ENCODE measurements at places on chromosomes 1 and 21.
A peak's percentile ranks its signal among the peaks of the same experiment; 100 is the strongest.

- H3K27ac ChIP-seq = no peak overlapping the region
- H3K36me3 ChIP-seq = no peaks in the 10 kb centered on the region
- no peak overlapping the region for H3K4me3 ChIP-seq
- peaks cover 5% of the 10 kb centered on the region for H3K4me1 ChIP-seq
- DNase-seq = no peak
- H3K27me3 ChIP-seq = peaks cover 65% of the 10 kb centered on the region
Measured at GRCh38 chr1:76866566-76866965, 714 bp upstream of the ST6GALNAC5 start.

- H3K4me1 ChIP-seq = no peaks in the 10 kb centered on the region
- DNase-seq = no peak
- H3K27ac ChIP-seq = no peak overlapping the region
- H3K4me3 ChIP-seq = no peak overlapping the region
- H3K36me3 ChIP-seq = peaks cover 10% of the 10 kb centered on the region
Measured at GRCh38 chr1:125065821-125066180, 3881.0 kb downstream of the SRGAP2C start.

DNA sequence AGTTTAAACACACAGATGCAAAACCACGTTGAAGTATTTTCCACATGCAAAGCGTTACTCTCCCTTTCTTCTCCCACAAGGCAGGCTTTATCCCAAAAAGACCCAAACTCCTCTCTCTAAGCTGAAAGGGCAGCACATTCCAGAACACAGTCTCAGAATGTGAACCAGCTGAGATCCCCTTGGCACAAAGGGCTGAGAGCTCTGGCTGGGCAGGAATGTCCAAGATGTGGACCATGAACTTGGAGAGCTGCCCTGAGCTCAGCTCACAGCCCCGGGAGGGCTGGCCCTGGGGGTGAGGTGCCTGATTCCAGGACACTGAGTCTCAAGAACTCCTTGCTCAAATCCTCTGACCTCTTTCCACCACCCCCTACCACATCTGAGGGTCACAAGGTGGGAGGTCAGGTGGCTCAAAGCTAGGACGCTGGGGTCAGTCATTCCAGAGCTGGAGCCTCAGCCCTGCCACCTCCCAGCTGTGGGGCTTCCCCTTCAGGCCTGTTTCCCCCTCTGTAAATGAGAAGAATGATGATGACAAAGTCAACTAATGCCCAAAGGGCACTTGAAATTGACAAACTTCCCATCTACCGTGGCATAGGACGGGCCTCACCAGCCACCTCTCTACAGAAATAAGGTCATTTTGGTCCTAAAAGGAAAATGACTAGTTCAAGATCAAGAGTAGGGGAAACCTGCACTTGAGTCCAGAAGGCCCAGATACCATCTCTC, 11.5 kb downstream of the ALDH4A1 start:
- no peaks in the 10 kb centered on the region for H3K27me3 ChIP-seq
- H3K36me3 ChIP-seq = no peaks in the 10 kb centered on the region
- no peak overlapping the region for H3K4me3 ChIP-seq
- no peak for DNase-seq

- no peak overlapping the region for H3K4me3 ChIP-seq
- no peak overlapping the region for H3K27ac ChIP-seq
- H3K36me3 ChIP-seq = no peaks in the 10 kb centered on the region
- no peak for DNase-seq
- no peaks in the 10 kb centered on the region for H3K4me1 ChIP-seq
Measured at GRCh38 chr1:164961715-164962114, 394.8 kb downstream of the LMX1A start.

DNA sequence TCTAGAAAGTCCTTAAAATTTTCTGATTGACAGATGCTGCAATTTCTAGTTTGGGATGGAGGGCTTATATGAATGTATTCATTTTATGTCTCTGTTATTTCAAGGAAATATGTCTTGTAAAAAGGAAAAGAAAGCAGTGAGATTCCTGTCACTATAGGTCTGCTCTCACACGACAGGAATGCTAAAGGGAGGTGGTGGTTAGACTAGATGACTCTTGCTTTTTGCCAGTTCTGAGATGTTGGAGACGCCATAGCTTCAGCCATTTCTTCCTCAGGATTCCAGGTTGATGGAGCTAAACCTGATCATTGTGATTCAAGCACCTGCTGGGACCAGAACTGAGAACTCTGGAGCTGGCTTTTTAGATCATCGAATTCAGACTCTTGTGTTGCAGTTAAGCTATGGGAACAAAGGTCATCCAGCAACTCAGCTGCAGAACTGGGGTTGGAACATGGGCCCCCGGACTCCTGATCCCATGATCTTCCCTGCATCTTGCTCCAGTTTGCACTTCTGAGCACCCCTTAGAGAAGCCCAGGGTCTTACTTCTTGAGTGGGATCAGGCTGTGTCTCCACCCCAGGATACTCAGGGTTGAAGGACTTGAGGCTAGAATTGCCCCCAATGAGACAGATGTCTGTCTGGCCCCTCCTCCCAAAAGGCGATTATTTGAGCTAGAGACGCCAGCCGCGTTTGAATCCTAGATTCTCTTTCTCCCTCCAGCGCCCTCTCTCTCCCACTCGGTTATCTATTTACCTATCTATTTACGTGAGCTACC, 46.7 kb upstream of the FOXO6 start:
- H3K27me3 ChIP-seq = peaks cover 13% of the 10 kb centered on the region
- no peak overlapping the region for H3K4me3 ChIP-seq
- DNase-seq = no peak
- H3K4me1 ChIP-seq = no peaks in the 10 kb centered on the region
- no peaks in the 10 kb centered on the region for H3K36me3 ChIP-seq
- H3K27ac ChIP-seq = no peak overlapping the region

GRCh38 chr21:34900376-34900775, 148.7 kb downstream of the RUNX1 start:
- H3K27ac ChIP-seq = no peak overlapping the region
- peaks cover 12% of the 10 kb centered on the region for H3K27me3 ChIP-seq
- DNase-seq = peak; percentile 5
- peaks cover 6% of the 10 kb centered on the region for H3K36me3 ChIP-seq

- DNase-seq = no peak
- H3K4me1 ChIP-seq = peaks cover 5% of the 10 kb centered on the region
- no peak overlapping the region for H3K4me3 ChIP-seq
- H3K27ac ChIP-seq = no peak overlapping the region
- H3K36me3 ChIP-seq = no peaks in the 10 kb centered on the region
Measured at GRCh38 chr1:244802041-244802440, 33.4 kb upstream of the COX20 start.

GRCh38 chr1:7109901-7110300, 324.6 kb downstream of the CAMTA1 start:
- H3K27ac ChIP-seq = no peak overlapping the region
- no peaks in the 10 kb centered on the region for H3K36me3 ChIP-seq
- no peak overlapping the region for H3K4me3 ChIP-seq
- DNase-seq = no peak
- no peaks in the 10 kb centered on the region for H3K27me3 ChIP-seq
- H3K4me1 ChIP-seq = no peaks in the 10 kb centered on the region

DNA sequence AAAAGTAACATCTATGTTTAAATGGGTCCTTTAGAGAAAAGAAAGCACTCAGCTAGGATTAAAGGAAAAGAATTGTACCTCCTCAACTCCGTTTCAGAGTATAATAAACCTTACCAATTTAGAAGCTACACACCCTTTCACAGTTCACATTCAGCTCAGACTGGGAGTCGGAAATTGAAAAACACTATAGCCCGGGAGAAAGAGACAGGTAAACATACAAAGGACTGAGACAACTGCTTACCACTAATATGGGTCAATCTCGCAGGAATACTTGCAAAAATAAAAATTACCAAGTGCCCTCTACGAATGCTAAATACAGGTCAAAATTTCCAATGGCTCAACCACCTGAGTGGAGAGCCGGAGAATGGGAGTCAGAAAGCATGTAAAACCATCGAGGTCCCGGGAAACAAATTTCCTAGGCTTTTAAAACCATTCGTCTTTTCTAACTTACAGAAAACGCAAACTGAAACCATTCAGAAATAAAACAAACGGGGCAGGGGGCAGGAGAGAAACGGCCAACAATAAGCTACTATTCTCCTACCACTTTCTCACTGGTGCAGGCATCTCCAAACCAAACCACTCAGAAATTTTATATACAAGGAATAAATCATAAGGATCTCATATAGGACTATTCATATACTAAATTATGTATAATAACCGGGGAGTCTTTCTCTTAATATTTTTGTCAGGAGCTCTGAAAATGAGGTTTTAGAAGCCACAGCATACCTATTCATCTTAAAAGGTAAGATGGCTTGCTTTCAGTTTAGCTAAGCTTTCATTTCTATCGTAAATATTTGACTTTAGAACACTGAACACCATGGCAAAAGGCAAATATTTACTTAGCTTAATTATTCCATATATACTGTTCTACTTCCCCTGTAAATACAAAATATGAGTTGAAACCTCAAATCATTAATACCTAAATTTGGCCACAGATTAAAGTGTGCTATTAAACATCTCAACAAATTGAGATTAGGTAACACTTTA, 136.5 kb downstream of the RERE start:
- H3K27ac ChIP-seq = no peak overlapping the region
- H3K27me3 ChIP-seq = no peaks in the 10 kb centered on the region
- H3K36me3 ChIP-seq = peaks cover 8% of the 10 kb centered on the region
- DNase-seq = no peak
- peaks cover 24% of the 10 kb centered on the region for H3K4me1 ChIP-seq

- H3K4me3 ChIP-seq = peak within 1 kb of the TSS; percentile 76
- DNase-seq = peak; percentile 74
- peak within 1 kb of the TSS; percentile 83 for H3K27ac ChIP-seq
- H3K36me3 ChIP-seq = peaks cover 54% of the 10 kb centered on the region
- H3K27me3 ChIP-seq = peaks cover 5% of the 10 kb centered on the region
Measured at GRCh38 chr21:44353191-44353970, at the start of gene TRPM2. Gene TRPM2, plus strand, starts transcription at chr21:44353621. Its CDS starts 80 bp downstream, at chr21:44353701.

DNA sequence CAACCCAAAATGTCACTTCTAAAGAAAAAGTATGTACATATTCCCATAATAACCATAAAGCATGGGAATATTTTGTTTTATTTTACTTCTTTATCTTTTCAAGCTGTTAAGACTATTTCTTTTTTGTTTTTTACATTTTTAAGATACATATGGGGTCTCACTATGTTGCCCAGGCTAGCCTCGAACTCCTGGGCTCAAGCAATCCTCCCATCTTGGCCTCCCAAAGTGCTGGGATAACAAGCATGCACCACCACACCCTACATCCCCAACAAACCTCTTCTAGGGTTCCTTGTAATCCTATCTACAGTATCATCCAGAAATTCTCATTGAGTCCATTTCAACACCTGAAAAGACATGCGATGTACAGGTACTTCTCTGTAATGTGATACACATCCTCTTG, 87.5 kb downstream of the TM2D1 start:
- peaks cover 15% of the 10 kb centered on the region for H3K27me3 ChIP-seq
- H3K36me3 ChIP-seq = no peaks in the 10 kb centered on the region
- no peak overlapping the region for H3K27ac ChIP-seq
- no peak overlapping the region for H3K4me3 ChIP-seq
